ENCODE measurements at places on chromosomes 5 and 9.

DNA sequence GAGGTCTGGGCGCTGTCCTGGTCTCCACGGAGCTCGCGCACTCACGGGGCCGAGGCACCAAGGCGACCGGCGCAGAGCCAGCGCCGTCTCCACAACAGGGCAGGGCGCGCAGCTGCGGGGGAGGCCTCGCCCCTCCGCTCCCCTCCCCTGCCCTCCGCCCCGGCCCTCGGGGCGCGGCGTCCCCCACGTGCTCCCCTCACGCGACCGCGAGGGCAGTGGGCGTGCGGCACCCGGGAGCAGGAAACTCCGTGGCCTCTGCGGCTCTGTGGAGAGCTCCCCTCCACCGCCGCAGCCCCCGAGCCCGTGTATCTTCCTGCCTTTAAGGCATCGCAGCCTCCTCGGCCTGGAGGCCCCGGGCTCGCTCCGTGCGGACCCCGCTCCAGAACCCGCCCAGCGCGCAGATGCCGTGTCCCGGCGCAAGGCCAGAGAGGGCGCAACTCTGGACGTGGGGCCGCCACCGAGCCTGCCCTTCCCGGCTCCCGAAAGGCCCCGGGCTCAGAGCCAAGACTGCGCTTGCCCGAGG is 708 bp upstream of the TUBB4B start:
- peak; percentile 81 for DNase-seq

DNA sequence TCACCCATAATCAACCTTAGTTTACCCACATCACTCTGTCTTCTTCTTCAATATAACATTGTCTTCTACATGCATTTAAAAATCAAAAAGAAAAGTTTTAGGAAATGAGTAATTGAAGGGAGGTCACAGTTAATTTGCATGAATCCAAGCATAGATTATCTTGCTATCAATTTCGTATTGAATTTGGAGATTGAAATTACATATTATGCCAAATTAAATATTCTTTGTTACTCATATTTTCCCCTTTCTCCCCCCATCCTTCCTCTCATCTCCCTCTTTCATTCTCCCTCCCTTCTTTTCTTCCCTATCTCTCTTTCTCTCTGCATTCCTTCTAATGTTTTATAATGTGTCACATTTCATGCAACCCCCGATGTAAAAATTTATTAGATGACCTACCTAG is 303.3 kb downstream of the FBXL7 start:
- no peak for DNase-seq

DNA sequence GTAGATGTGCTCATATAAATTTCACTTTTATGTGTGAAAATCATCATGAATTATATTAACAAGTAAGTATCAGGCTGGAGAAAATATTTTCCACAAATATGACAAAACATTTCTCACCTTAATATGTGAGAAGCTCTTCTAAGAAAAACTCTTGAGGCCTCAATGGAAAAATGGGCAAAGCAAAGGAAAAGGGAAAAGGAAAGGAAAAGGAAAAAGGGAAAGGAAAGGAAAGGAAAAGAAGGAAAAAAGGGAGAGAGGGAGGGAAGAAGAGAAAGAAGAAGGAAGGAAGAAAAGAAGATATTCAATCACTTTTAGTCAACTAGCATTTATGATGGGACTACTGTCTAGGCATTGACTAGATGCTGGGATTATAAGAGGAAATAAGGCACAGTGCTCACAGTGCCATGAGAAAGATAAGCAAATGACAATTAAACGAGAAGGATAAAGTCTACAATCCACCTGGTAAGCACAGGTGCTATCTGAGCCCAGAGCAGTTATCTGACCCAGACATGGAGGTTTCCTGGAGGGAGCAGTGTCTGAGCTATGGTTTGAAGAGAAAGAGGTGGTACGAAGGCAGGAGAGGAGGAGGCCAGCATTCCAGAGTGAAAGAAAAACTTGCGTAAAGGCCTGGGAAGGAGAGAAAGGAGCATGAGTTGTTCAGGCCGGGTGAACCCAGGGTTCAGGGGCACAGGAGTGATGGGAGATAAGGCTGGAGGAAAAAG is 18.3 kb upstream of the ACSL6 start:
- DNase-seq = no peak

DNA sequence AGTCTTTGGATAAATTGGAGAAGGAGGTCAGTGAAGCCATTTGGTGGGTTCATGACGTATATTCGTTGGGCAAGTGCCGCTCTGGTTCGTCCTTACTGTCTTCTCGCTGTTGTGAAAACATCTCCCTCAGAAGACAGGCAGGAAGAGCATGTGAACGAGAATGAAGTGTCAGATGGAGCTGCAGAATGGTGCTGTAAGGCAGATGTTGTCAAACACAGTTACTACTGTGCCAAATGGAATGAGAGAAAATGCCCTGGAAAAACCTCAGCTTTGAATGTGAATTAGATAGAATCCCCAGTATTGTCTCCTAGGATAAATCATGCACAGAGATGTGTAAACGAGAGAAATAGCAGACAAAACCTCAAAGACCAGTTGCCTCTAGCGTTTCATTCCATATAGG is 121.5 kb downstream of the CAMK4 start:
- DNase-seq = peak; percentile 21

- no peak for DNase-seq
Measured at GRCh38 chr9:91035825-91036208, 234.2 kb downstream of the SYK start.

GRCh38 chr5:15995341-15996052 is 184.1 kb downstream of the MARCHF11 start:
- DNase-seq = peak; percentile 11

GRCh38 chr5:108629779-108630528 is 117.7 kb upstream of the FER start:
- no peak for DNase-seq

DNA sequence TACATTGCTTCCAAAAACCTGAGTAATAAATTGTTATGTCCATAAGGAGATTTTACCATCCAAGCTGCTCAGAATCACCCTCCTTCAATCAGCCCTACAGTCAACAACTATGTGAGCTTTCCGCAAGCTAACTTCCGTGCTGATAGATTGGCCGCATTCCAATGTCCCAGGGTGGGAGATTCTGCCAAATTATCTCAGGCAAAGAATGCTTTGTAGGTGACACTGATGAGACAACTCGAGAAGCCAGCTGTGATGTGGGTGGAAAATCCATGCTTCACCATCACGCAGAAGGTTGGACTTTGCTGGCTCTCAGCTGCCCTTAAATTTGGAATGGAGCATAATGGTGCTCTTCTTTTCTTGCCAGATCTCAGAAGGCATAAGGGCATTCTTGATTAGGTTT is 44.9 kb upstream of the HCN1 start:
- DNase-seq = no peak

DNA sequence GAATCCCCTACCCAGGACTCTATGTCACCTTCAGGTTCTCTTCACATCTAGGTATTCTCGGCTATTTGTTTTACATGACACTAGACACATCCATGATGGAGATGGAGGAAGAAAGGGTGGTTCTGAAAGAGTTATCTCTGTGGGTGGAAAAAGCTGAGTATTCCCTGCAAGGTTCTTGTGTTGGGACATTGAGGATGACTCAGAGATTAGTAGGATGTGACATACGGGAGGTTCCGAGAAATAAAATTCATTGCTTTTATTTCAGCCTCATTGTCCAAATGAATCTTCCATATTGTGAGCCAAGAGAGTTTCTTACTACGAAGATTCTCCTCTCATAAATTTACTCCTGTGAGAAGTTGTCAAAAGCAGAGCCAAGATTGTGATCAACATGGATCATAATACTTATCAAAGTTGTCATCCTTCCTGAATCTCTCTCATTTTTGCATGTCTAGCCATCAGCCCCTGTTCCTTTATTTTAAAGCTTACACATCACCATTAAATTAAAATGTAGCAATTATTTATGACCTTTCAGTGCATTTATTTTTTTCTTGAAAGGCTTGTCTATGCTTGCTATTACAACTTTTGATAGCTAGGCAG is 370.0 kb downstream of the PSAT1 start:
- no peak for DNase-seq

DNA sequence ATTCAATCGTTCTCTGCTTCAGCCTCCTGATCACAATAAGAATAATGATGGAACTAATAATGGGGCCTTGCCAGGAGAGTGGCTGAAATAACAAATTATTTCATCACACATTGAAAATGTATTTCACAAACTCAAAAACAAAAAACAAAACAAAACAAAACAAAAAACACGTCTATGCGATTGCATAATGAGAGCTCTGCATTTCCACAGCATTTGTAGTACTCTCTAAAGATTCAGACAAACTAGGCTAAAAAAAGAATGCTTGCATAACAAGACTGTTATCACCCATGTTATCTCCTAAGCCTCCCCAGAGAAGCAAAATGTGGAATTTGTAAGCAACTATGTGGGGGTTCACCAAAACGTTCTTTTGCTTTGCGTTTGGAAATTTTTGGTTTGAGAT is 48.1 kb downstream of the PRELID2 start:
- DNase-seq = no peak

GRCh38 chr5:35877655-35878054 is 21.0 kb downstream of the IL7R start:
- no peak for DNase-seq

DNA sequence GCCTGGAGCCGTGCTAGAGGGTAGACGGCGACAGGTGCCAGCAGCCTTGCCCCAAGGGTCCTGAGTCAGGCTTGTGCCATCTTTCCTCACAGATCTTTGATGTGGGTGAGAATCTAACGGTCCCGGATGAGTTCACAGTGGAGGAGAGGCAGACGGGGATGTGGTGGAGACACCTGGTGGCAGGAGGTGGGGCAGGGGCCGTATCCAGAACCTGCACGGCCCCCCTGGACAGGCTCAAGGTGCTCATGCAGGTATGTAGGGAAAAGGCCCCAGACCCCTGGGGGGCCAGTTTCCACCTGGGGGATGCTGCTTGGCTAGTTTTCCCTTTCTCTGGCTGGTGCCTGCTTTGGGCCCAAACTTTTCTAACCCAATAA is 24.0 kb downstream of the PTGES2 start:
- no peak for DNase-seq

- DNase-seq = no peak
Measured at GRCh38 chr5:83494087-83494620, 22.6 kb downstream of the VCAN start.

GRCh38 chr9:77663754-77664153 is 15.6 kb upstream of the GNA14 start:
- no peak for DNase-seq

GRCh38 chr5:16733331-16734006 is 116.7 kb upstream of the RETREG1 start:
- peak; percentile 70 for DNase-seq

DNA sequence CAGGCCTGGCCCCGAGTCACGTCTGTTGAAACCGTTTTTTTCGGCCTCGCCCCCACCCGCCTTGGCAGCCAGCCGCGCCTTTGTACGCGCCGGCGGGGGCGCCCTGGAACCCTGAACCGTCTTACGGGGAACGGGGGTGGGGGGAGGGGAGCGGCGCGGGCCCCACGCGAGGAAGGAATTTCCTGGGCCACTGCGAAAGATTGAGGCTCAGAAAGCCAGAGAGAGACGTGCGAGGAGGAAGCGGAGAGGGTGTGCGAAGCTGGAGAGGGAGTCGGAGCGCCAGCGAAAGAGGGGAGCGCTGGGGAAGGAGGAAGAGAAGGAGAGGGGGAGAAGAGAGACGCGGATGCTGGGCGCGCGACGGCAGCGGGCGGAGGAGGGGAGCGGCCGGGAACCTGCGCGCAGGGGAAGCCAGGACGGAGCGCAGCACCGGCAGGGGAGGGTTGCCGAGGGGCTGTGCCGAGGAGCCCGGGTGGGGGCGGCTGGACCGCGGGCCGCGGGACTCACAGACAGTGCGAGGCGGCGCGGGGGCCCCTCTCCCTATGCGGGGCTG is 4.6 kb upstream of the PRDM12 start:
- DNase-seq = no peak
